ENCODE measurements at places on chromosomes 12 and 14.

- DNase-seq, result no peak
These were observed 37.5 kb downstream of the GNG2 start for GRCh38 chr14:51897791-51898355.

DNA sequence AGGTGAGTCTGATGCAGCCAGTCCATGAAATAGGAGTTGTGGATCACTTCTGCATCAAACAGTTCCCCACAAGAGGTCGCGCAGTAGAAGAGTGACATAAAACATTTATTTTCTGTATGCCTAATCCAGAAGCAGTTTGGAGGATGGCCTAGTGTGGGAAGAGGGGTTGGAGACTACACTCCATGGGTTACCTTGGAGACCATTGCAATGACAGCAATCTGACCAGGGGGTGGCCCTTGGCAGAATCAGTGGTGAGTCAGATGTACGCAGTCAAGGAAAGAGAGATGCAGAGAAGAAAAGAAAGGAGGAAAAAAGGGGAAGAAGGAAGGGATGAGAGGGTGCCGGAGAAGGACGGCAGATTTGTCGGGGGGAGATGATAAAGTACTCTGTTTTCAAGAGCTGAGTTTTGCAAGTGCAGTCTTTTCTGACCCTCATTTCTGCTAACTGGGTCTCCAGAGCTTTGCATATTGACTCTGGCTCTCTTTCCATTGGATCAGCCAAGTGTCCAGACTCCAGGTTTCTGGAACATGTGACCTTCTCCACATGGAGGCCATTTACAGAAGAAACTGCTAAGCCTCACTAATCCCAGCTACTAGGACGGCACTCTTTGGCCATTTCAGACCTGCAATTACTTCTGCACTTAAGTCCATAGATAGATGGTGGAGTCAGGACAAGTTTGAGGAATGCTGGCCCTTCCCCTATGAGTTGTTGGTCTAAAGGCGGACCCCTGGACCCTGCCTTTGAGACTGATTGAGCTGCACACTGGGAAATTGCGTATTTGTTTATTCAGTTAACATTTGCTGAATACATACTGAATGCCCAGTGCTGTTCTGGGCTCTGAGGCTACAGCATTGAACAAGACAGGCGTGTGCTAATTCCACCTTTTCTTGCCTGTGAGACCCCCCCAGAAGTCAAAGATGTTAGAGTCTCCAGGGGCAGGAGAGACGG, 424.2 kb downstream of the BCL11B start:
- no peak for DNase-seq

DNA sequence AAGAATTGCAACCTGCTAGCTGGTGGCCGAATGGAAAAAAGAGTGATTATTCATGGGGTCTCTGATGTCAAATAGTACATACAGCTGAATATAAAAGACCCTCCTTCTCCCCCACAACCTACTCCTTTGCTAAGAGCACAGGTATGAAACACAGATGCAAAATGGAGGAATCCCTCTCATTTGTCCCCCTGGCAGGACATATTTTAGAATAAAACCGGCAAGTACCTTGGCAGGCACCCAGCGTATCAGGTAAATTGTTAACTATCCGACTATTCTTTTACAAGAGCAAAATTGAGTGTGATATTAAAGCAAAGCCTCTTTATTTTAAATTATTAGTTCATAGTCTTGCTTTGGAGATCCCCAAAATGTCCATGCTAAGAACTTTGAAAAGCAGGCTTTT, 73.7 kb upstream of the USP44 start:
- no peak for DNase-seq

DNA sequence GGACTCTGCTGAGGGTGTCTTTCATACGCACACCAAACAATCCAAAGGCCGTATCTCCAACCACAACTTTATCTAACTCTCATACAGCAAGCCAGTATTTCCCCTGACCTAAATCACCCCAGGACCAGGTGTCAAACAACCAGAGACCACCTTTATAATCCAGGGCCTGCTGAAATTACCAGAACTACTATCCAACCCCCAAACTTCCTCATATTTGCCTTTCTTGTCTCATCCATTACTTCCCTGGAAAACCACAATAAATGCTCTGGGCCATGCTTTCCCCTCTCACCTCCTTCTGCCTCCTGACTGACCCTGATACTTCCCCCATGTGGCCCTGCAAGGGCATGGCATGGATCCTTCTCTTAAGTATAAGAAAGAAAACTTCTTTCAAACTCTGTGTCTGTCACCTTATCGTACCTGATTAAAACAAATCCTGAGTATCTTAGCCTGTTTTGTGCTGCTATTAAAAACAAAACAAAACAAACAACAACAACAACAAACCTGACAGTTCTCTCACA, 44.7 kb upstream of the CRACR2A start:
- DNase-seq, result no peak

DNA sequence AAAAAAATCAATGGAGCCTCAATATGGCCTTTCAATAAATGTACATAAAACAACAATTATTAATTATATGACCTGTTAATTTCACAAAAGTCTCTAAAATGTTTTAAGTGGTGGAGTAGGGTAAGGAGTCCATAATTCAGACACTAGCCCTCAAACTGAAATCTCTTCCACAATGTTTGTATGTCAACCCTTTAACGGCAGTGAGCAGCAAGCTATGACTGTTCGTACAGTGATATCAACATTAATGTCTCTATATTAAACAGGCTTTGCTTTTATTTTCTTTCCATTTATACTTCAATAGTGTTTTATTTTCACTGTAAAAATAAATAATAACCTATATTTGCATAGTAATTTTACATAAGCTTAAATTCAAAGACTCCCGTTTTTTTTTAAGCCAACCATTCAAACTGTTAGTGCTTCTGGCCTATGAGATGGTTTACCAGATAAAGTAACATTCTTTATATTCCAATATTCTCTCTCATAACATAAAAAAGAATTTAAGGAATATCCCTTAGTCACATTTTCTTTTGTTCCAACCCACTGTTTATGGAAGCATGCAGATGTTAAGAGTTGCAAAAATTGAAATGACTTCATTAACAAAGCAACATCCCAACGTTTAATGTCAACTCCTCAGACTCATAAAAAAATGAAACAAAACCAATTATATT, 2.3 kb downstream of the CDK17 start:
- DNase-seq, result no peak

- DNase-seq, result no peak
These were observed 25.7 kb downstream of the SOAT2 start for GRCh38 chr12:53128780-53129569.

DNA sequence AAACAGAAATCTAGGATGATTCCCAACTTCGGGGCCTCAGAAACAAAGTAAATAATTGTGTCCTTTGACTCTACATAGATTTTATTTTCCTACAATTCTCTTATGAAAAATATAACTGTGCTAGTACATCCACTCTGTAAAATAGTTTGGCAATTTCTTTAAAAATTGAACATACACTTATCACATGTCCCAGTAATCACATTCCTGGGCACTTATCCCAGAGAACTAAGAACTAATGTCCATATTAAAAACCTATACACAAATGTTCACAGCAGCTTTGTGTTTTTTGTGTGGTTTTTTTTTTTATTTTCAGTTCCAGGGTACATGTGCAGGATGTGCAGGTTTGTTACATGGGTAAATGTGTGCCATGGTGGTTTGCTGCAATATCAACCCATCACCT, 99.0 kb downstream of the KCNH5 start:
- DNase-seq, result no peak

- peak; percentile 9 for DNase-seq
These were observed 357.4 kb upstream of the PRICKLE1 start for GRCh38 chr12:42946871-42947381.

Measured in RCC 7860 (cell line).